Skin of body (tissue), 3 donors: ENCODE measurements at places on chromosomes 4 and X. TPM values are rescaled to one million over a fixed set of nuclear protein-coding genes. Genes with fewer than 3 reads are reported as not detected.
A peak's percentile ranks its signal among the peaks of the same experiment; 100 is the strongest.

GRCh38 chr4:99062120-99062519, 26.5 kb downstream of the ADH5 start:
- DNase-seq = no peak

- no peak for DNase-seq
Measured at GRCh38 chr4:160546201-160546600, 1443.3 kb downstream of the RAPGEF2 start.

DNA sequence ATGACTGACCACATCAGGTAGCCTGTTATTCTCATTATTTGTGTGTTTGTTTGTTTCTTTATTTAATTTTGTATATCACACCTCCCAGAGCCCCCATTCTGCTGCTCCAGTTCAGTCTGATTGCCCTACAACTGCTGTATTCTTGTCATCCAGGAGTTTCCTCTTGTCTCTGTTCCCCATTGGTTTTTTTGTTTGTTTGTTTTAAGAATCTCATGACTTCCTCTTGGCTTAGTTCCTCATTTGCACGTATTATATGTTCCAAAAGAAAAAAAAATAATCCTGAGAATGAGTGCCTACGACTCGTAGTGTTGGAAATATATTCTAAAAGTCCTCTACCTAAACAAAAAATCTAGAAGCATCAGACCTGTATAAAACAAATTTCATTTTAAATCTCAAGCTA, 142.3 kb upstream of the SLIT2 start:
- no peak for DNase-seq

GRCh38 chr4:128583753-128584712, 225.5 kb upstream of the JADE1 start:
- no peak for DNase-seq

- DNase-seq = peak; percentile 25
Measured at GRCh38 chr4:78612398-78613178, 61.0 kb downstream of the ANXA3 start.

DNA sequence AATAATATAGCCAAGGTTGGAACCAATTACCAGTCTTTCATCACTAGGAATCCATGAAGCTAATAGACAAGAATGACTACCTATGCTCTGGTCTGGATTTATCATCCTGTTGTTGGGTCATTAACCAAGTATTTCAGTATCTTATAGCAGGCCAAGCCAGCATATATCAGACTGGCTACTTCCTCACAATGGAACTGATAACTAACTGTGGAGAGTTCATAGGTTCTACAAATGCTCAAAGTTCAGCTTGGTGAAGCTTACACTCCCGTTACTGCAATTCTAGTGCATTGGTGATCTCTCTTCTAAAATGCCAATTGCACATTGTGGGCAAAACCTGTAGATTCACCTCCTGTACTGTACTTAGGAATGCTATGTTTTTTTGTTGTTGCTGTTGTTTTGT, 4.8 kb downstream of the TRPC5OS start:
- DNase-seq = no peak

GRCh38 chr4:3729882-3730226, 36.3 kb upstream of the ADRA2C start:
- DNase-seq = no peak

DNA sequence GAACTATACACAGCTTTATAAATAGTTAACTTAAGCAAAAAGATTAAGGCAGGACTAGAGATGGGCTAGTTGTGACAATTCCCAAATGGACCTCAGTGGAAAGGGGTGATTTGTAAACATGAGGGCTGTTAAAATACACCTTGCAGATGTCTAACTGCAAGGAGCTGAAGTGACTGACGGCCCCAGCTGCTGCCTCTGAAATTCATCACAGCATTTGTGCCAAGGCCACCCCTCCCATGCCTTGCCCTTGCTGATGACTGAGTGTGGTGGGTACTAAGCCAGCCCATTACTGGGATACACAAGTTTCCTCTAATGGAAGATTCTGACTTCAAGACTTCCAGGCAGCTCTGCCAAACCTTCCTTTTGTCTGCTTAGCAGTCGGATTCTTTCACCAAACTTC, 23.7 kb upstream of the EGFL6 start:
- no peak for DNase-seq

GRCh38 chrX:82721891-82722290, 786.2 kb upstream of the POU3F4 start:
- no peak for DNase-seq

GRCh38 chr4:183905081-183905592, at the start of gene STOX2:
Gene STOX2, plus strand, starts transcription at chr4:183905307. Its CDS starts 1,484 bp downstream, at chr4:183906791.
- DNase-seq = peak; percentile 22

- DNase-seq = no peak
Measured at GRCh38 chrX:19094654-19095053, 27.6 kb downstream of the ADGRG2 start.

GRCh38 chrX:148047200-148047599, 66.1 kb downstream of the FMR1NB start:
- DNase-seq = no peak

GRCh38 chr4:28386776-28387175, 1526.1 kb downstream of the STIM2 start:
- DNase-seq = no peak

- no peak for DNase-seq
Measured at GRCh38 chr4:2795300-2795892, 2.5 kb downstream of the SH3BP2 start.

- no peak for DNase-seq
Measured at GRCh38 chr4:88185906-88186305, 27.5 kb upstream of the ABCG2 start.

DNA sequence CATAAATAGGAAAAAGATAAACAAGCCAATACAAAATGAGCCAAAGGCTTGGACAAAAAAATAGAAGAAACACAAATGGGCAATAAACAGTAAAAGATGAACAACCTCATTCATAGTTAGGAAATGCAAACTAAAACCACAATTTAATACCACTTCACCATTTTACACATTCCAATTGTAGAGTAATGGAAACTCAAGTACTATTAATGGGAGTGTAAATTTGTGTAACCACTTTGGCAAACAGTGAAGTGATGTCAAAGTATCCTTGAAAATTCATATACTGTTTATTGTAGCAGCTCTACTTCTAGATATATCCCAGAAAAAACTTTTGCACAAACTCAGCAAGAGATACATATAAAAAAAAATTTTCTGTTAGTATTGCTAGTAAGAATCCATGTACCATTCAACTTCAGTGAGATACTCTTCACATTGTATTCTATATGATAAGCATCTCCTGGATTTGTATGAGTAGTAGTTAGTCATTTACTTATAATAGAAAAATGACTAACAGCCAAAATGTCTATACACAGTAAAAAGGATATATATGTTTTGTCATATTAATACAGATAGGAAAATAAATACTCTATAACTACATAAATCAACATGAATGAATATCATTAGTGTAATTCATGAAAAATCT, 229.8 kb downstream of the DKK2 start:
- no peak for DNase-seq

- peak; percentile 68 for DNase-seq
Measured at GRCh38 chr4:159266981-159267868, 164.3 kb downstream of the RAPGEF2 start.

GRCh38 chr4:86130160-86130933, 229.5 kb downstream of the MAPK10 start:
- DNase-seq = no peak

- DNase-seq = no peak
Measured at GRCh38 chrX:1885116-1885515, 270.3 kb downstream of the ASMT start.

- no peak for DNase-seq
Measured at GRCh38 chr4:164892018-164892417, 15.0 kb downstream of the APELA start.

DNA sequence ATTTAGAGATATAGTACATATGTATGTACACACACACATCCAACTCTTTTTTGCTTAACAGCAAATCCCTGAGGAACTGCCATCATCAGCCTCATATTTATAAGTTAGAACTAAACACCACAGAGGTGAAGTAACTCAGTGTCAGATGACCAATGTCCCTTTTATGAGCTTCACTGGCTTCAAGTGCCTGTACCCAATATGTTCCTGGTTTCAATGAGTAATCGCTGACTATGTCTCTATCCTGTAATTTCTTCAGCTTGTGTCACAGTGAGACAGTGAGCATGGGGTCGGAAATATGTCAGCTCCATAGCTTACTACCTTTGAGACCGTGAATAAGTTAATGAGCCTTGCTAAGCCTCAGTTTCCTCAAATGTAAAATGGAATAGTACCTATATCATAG, 136.2 kb upstream of the RASGEF1B start:
- no peak for DNase-seq

GRCh38 chr4:56475917-56476316, 8.5 kb downstream of the SRP72 start:
- no peak for DNase-seq

- DNase-seq = no peak
Measured at GRCh38 chr4:77355731-77356130, 198.7 kb downstream of the CCNG2 start.

DNA sequence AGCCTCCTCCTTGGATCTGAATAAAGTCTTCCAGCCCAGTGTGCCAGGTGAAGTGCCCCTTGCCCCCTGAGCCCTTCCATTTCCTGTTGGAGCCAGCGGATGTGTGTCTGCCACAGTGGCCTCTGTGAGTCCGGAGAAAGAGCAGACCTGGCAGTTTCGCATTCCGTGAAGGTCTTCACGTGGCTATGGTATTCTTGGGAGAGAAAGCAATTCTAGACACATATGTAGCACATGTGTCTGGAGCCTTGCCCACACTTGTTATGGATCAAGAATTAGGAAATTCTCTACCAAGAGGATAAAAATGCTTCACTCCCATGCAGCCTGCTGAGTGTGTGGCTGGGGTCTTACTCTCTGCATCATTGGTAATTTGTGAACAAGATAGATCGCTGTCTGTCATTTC, 130.9 kb downstream of the REPS2 start:
- peak; percentile 66 for DNase-seq

- peak; percentile 88 for DNase-seq
Measured at GRCh38 chr4:137524725-137525369, 7.4 kb downstream of the PCDH18 start.

DNA sequence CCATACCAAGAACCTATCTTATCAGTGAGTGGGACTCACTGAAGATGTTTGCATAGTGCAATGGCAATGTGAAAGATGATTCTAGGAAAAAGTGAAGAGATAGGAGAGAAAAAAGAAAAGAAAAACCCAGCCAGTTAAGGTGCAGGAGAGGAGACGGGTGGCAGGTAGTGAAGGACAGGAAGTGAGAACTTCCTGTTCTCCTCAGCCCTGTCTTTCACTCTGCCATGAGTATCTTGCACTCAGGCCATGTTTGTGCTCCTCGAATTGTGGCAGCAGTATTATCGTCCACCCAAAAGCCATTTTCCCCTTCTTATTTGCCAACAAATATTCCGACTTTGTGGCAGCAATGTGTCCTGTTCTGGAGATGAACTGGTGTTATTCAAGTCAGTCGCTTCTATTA, 8.6 kb upstream of the ENPEP start:
- no peak for DNase-seq

- DNase-seq = no peak
Measured at GRCh38 chr4:163474027-163474426, 473 bp upstream of the TKTL2 start.

LDOC1 gene
- total RNA-seq = 3.3 TPM

NHSL2 gene
- total RNA-seq = 6.9 TPM

SERTM2 gene
- total RNA-seq = 0.10 TPM

CLTRN gene
- 0.69 TPM for total RNA-seq

SSX2B gene
- not detected for total RNA-seq

RPL39 gene
- 2,477 TPM for total RNA-seq

ITGB1BP2 gene
- 10.9 TPM for total RNA-seq

TBC1D9 gene
- 30.2 TPM for total RNA-seq

HOPX gene
- total RNA-seq = 195 TPM

NSUN7 gene
- 2.7 TPM for total RNA-seq

PLXNB3 gene
- 2.2 TPM for total RNA-seq

TLR1 gene
- total RNA-seq = 12.6 TPM
